Activated T-helper 9 cell treated with anti-CD3 and anti-CD28 coated beads, Interleukin-2, amount 50 U/mL, for 16 hours (primary cell): ENCODE measurements at places on chromosomes 1 and 21.

DNA sequence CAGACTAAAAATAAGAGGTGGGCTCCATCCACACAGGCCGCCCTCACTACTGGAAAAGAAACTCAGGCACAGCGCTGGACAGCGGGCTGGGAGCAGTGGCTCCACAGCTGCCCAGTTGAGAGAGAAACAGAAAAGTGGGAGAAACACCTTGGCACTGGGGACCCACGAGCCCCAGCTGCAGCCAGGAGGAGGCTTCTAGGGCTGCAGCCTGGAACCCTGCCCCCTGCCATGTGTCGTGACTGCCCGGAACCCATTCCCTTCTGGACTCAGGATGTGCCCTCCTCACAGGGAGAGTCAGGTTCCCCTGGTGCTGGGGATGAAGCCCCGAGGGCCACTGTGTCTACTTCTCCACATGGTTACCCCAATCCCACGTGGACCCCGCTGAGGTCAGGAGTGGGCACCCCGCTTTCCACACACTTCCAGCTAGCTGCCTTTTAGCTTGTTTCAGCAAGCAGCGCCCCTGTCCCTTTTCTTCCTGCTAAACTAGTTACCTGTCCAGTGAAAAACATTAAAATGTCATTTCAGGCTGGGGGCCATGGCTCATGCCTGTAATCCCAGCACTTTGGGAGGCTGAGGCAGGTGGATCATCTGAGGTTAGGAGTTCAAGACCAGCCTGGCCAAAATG lies 35.9 kb downstream of the PARP1 start:
- no peak for DNase-seq

DNA sequence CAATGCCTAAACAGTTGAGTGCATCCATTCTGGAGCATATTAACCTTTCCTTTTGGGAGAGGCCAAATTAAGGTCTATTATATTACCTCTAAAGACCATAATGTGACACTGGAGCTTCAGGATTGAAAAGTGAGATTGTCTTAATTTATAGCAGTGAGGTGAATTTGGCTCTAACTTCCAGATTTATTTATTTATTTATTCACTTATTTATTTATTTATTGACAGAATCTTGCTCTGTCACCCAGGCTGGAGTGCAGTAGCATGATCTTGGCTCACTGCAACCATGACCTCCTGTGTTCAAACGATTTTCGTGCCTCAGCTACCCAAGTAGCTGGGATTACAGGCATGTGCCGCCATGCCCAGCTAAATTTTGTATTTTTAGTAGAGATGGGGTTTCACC lies 19.1 kb downstream of the ZCCHC17 start:
- DNase-seq: no peak

DNA sequence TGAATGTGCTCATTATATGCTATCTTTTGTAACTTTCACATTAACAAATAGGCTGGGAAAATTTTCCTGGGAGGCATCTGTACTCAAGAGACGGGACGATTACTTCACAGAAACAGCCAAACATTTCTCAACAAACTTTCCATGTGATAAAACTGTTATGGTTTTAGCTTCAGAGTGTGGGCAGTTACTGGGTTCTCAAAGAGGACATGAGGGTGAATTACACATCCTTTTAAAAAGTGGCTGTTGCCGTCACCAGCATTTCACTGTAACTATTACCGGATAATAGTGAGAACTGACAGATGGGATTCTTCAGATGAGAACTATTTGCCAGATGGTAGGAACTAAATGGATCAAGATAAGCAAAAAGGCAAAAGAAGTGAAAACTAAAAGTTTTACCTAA lies 109.1 kb downstream of the APP start:
- no peak for DNase-seq

DNA sequence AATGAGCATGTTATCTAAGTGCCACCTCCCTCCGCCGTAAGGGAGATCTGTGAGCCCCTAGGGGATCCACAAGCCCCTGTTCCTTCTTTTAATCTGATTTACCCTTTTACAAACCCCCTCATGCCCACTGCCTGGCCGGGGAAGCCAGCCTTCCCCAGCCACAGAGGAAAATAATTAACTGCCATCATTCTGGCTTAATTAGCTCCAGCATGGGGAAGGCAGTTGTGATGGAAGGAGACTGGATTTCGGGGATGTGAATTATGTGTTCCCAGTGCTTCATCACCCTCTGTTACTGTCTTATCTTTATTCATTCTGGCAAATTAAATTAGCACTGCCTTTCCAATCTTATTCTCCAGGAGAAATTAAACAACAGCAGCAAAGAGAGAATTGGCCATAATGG lies 135.8 kb downstream of the PTPRU start:
- no peak for DNase-seq

- DNase-seq: no peak
These were observed 2.2 kb downstream of the SMCP start for GRCh38 chr1:152880316-152880715.

- DNase-seq: no peak
These were observed 31.1 kb downstream of the ERI3 start for GRCh38 chr1:44323947-44324346.

DNA sequence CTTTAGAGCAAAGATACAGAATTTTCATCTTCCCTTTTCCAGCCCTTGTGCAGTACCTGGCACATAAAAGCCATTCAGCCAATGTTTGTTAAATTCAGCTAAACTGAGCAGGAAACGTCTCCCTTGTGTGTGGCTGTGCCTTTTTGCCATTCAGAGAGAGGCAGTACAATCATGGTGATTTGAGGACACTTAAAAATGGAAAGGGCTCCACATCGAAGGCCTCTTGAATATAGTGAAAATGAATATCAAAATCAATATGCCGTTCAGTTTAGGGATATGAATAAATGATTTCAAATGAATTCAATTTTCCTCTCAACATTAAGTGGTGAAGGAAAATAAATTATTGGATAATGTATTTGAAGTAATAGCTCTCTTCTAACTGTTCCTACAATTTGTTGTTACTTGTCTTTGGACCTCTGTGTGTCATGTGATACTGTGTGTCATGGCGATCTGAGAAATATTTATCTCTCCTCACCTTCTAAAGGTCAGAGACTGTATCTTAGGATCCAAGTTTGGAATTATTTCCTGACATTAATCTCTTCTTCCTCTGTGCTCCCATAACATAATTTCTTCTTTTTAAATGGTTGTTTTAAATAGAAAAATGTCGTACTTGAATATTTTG lies 355.6 kb upstream of the ST6GALNAC5 start:
- no peak for DNase-seq

GRCh38 chr1:200302921-200303290 lies 106.9 kb downstream of the ZNF281 start:
- no peak for DNase-seq

DNA sequence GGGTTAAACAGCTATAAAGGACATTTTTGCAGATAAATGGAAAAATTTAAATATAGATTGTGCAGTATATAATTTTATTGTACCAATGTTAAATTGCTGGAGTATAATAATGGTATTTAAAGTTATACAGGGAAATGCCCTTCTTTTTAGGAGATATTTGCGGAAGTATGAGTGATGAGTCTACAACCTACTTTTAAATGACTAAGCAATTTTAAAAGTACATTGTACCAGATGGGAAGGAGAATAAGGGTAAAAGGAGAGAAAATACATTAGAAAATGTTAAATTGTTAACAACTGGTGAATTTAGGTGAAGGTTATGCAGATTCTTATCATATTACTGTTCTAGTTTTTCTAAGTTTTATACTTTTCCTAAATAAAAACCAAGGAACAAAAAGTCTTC lies 91.8 kb downstream of the ZZZ3 start:
- no peak for DNase-seq

DNA sequence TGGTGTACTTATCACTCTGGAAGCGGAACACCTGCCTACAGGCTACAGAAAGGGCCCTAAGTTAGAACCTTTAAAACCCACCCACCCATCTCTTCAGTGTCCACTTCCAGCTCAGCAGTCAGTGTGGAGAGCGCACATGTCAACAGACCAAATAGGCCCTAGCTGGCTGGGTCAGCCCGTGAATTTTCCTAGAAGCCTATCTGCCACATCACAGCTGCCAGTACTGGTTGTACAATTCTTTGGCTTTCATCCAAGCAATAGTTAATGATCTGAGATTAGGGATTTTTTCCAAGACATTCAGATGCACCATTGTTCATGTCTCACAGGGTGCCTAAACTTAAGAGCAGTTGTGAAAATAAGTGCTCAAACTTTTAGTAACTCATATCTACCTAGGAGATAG lies 197.1 kb downstream of the KCNK2 start:
- DNase-seq: no peak

DNA sequence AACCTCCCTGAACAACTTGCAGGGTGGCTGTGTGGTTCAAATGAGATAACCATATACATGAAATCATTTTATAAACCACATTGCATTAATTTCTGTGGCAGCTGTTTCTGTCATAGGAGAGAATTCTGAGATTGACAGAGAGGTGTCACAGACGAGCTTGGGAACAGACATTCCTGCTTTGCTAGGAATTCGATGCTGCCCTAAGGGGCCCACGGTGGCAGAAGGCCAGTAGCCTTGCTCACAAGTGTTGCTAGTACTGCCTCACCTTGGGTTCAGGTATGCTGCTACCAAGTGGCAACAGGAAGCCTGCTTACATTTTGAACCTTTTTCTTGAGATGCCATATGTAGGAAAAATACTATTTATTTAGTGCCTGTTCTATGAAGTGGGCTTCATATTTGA lies 13.4 kb downstream of the KCNA10 start:
- DNase-seq: no peak

- no peak for DNase-seq
These were observed 56.4 kb downstream of the EDN2 start for GRCh38 chr1:41427916-41428737.

GRCh38 chr1:20261095-20261494 lies 29.6 kb upstream of the VWA5B1 start:
- DNase-seq: no peak

GRCh38 chr21:44494418-44494817 lies 39.1 kb downstream of the LRRC3 start:
- DNase-seq: no peak

DNA sequence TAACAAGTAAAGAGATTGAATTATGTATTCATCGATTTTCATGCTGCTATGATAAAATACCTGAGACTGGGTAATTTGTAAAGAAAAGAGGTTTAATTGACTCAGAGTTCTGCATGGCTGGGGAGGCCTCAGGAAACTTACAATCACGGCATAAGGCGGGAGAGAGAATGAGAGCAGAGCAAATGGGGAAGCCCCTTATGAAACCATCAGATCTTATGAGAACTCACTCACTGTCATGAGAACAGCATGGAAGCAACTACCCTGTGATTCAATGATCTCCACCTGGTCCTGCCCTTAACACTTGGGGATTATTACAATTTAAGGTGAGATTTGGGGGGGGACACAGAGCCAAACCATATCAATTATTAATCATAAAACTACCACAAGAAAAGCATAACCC lies 3.3 kb upstream of the GBP3 start:
- no peak for DNase-seq

DNA sequence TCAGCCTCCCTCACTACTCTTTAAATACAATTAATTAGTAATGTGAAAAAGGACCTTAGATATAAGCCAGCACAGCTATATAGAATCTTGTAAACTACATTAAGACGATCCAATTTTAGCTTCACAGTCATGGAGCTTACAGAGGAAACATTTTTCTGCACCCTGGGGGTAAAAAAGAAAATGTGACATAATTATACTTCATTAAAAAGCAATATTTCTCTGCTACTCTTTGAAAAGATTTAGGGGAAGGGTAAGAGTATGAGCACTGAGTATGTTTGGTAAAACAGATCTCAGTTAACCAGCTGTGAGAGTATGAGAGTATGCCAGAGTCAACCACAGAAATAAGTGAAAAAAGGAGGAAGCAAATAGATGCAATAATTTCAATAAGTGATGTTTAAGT lies 1415.9 kb downstream of the PLA2G4A start:
- no peak for DNase-seq

- DNase-seq: no peak
These were observed 11.6 kb upstream of the SESN2 start for GRCh38 chr1:28247612-28248272.

DNA sequence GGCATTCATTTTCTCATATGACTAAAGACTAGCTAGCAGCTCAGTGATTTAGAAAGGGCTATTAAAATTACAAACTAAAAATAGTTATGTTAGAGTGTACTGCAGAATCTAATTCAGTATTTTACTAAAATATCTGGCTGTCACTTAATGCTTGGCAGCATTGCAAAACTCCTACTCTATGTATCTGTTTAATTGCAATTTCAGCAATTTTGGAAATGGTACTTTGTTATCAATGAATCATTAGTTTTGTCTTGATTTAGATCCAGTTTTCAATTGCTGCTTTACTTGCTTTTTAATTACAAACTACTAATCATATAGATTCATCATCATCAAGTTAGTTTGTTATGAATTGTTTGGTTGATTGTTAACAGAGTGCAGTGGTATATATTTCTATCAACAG lies 19.2 kb downstream of the C1orf87 start:
- no peak for DNase-seq

- no peak for DNase-seq
These were observed 129.2 kb downstream of the ZBTB18 start for GRCh38 chr1:244180256-244180655.

DNA sequence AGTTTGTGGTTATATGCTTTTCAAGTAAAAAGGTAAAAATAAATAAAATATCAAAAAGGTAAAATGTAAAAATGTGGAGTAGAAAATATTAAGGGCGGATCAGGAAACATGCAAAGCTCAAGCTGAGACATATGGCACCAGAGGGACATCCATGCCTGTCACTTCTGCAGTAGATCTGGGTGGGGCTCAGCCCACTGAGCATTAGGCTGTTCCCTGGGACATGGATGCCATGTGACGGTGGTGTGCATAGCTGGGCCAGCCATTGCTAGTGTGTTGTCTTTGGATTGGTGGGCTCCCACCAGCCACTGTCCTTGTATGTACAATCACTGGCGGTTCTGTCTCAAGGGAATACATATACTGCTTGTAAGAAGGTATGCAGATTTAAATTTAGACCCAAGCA lies 3.0 kb downstream of the TTC13 start:
- DNase-seq: no peak

- no peak for DNase-seq
These were observed 67.7 kb downstream of the SDCCAG8 start for GRCh38 chr1:243323491-243323890.

DNA sequence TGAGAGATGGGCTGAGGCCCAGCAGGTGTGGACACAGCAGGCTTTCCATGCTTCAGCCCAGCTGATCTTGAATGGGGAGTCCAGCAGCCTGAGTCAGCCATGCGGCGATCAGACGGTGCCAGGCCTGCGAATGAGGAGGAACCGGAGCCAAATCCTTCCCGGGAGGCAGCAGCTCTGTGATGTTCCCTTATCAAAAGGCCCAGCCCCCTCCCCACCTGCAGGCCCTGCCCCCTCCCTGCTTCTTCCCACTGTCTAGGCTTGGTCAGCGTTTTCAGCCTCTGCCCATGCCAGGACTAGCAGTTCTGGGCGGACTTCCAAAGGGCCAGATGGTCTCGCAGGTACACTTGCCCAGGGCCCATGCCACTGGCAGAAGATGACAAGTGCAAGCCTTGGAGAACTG lies 253.8 kb downstream of the KAZN start:
- no peak for DNase-seq
